ENCODE measurements at places on chromosomes 4 and X.

GRCh38 chr4:26410385-26411293 is 79.6 kb downstream of the CCKAR start:
- DNase-seq, result peak; percentile 44

- no peak for DNase-seq
Observed at GRCh38 chrX:72271091-72271788, 5.8 kb downstream of the RPS4X start.

DNA sequence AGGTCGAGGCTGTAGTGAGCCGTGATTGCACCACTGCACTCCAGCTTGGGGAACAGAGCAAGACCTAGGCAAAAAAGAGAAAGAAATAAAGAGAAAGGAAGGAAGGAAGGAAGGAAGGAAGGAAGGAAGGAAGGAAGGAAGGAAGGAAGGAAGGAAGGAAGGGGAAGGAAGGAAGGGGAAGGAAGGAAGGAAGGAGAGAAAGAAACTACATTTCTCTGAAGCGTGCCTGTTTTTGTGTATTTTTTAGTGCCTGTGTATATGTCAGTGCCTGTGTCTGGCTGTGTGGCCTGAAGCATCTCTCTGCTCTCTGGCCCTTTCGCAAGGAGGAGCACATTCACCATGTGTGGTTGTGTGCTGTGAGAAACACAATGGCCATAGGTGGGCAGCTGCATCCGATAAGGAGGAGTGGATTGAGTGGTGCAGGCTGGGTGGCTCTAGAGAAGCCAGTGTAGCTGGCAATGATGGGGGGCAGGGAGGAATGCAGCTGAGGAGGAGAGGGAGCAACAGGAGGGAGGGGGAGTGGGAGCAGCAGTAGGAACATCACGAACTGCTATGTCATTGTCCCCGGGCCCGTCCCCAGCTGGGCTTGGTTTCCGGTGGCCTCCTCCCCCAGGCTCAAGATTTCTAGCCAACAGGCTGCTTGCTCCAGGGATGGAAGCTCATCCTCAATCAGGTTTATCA is 11.4 kb downstream of the SYN1 start:
- DNase-seq, result no peak

DNA sequence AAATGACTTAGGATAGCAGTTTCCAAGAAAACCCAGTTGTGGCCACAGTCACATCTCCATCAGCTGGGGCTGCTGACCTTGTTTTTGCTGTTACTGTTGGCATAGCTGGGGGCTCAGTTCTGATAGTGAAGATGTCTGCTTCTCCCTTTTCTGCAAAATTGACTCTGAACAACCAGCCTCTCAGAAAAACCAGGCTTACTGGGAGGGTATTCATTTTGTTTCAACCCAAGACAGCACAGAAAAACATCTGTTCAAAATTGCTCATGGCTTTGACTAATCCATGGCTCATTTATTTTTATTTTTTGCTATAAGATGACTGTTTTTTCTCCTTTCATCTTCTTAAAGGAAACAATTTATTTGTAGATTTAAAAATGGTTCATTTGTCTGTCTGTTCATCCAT is 53.1 kb downstream of the RASL11B start:
- no peak for DNase-seq

GRCh38 chrX:153974726-153975286 is 2.3 kb downstream of the TMEM187 start:
- no peak for DNase-seq

- no peak for DNase-seq
Observed at GRCh38 chrX:38216642-38217041, 4.0 kb downstream of the SRPX start.

- no peak for DNase-seq
Observed at GRCh38 chr4:2698951-2699505, 57.1 kb downstream of the TNIP2 start.

GRCh38 chr4:80362578-80363181 is 27.1 kb downstream of the CFAP299 start:
- no peak for DNase-seq

GRCh38 chr4:156778093-156778492 is 193.5 kb downstream of the PDGFC start:
- no peak for DNase-seq

GRCh38 chr4:2962614-2963174 is 512 bp downstream of the NOP14 start:
- DNase-seq, result no peak
